ENCODE measurements at places on chromosomes 3 and 15.

- no peak for DNase-seq
These were observed 298 bp downstream of the BCL2L10 start for GRCh38 chr15:52112203-52112750.

DNA sequence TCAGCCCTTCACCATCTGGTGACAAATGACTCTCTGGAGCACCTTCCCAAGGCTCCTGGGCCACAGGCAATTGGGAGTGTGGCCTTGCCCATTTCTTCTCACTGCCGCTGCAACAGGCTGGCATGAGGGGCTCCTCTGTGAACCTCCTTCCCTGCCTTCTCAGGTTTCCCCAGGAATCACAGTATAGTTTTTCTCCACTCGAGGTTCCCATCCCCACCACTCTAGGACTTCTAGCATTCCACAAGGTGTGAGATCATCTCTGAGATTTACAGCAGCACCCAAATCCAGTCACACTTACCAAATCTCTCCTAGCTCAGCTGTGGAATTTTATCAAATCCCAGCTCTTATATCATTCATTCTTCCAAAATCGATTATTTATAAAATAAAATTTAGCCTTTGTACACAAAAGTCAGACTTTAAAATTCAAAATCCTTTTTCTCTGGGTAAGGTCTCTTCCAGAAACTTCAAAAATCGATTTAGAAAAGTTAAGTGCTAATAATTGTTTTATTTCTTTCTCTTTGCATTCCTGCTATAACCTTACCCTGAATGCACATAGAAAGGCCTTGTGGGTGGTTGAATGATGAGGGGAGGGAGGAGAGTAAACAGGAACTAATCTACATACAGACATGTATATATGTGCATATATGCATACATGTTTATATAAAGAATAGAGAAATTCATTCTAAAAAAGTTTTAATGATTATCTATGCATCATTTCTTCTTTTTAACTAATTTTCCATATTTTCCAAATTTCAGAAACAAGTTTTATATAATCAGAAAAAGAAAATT, 18.9 kb upstream of the ATP13A4 start:
- no peak for DNase-seq

- no peak for DNase-seq
These were observed 18.2 kb upstream of the UBP1 start for GRCh38 chr3:33458446-33458845.

GRCh38 chr3:138349926-138350665, 1.7 kb downstream of the MRAS start:
- DNase-seq, result no peak

DNA sequence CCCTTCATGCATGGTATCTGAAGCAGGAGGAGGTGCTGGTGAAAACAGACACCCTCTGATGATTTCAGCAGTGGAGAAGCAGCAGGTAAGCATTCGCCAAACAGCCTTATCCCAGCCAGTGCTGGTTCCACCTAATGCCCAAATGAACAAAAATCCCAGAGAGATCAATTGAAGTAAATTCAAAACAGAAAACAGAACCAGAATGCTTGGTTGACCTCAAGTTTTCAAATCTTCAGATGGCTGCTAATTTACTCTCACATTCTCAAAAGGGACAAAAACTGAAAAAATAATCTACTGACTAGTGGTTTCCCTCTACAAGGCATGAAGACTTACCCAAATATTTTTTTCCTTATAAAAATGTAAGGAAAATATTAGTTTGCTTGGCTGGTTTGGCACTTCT, 87.0 kb upstream of the MYO5C start:
- DNase-seq, result no peak

- no peak for DNase-seq
These were observed 96.8 kb downstream of the ZNF385D start for GRCh38 chr3:21654241-21654640.

DNA sequence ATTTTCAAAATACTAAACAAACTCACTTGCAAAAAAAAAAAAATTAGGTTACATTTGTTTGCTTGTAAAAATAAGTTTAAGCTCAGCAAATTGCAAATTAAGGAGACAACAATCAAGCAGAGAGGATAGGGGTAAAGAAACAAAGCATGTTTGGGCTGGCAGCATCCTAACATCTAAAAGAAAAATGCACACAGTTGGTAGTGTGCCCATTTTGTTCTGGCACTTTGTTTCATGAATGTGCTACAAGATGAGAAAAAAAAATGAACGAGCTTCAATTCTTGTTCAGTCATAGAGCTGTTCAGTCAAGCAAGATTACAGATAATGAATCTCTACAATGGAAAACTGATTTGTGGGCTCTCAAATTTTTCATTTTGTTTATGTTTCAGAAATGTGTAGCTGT, 17.7 kb upstream of the ZBBX start:
- no peak for DNase-seq

DNA sequence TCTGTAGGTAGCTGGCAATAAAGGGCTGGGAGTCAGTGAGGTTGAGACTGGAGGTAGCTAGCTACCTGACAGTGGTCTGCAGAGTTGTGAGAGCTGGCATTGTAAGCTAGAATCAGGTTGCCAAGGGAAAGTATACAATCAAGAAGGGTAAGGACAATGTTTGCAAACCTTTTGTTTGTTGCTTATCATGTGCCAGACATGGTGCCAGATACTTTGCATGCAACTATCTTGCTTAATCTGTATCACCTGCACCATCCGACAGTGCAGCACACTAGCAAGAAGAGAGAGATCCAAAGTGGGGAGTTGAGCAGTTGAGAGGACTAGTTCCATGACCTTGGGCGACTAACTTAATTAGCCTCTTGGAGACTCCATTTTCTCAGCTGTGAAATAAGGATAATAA, 236.4 kb downstream of the PDCD6IP start:
- no peak for DNase-seq
